ENCODE measurements at places on chromosomes 16 and 17.
A peak's percentile ranks its signal among the peaks of the same experiment; 100 is the strongest.

DNA sequence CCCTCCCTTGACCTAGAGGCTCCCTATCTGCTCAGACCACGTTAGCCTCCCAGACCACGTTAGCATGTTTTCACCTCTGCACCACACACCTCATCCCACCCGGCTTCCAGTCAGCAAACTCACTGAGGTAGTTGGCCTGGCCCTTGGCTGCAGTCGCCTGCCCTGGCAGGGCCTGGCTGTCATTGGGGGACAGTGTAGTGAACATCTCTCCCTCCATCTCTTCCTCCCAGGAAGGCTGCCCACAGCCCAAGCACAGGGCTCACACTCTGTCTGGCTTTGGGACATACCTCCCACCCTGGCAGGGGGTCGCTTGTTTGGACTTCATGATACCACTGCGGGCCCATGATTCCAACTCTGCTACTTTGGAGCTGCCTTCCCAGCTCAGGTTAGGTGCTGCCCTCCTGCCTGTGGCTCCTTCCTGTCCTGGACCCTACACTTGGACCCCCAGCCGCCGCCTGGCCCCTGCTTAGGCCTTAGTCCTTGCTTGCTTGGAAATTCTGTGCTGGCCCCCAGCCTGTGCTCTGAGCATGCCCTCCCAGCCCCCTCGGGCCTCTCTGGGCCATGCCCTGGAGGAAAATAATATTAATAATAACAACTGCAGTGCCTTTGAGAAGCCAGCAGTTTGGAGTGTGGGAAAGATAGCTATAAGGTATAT lies 167.7 kb downstream of the COPRS start:
- no peak for DNase-seq

DNA sequence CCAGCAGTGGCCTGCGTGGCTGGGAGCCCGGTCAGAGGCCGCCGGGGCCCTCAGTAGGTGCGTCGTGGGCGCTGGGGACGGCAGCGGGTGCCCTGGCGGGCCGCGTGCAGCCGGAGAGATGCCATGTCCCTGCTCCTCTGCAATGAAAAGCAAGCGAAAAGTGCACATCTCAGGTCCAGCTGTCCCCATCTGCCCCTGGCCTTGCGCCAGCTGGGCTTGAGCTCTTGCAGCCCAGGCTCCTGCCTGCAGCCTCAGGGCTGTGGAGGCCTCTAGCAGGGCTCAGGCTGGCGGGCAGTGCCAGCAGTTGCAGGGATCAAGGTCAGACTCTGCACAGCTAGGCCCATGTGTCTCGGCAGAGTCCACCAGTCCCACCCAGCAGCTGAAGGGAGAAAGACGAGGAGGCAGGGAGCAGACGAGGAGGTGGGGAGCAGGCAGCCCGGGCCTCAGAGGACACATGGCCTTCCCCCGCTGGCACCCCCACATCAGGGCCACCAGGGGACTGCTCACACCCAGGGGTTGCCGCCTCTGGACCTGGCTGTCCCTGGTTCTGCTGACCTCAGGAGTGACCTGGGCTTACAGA lies 11.2 kb downstream of the SLC16A3 start:
- DNase-seq, result no peak

DNA sequence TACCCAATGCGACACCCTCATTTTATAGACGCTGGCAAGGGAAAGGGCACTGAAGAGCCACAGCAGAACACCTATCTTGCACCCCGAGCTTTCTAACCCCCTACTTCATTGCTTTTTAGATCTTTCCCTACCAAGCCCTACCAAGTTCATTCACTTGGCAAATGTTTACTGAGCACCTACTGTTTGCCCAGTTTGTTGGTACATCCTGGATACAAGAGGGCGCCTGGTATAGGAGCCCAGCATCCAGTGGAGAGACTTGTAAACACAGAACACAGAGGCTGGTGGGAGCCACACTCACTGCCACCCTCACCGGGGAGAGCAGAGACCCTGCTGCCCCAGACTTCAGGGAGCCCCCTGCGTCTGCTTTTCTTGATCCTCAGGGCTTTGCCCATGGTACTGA lies 112.6 kb downstream of the GNAO1 start:
- no peak for DNase-seq

GRCh38 chr17:72618001-72618509 lies 474.4 kb downstream of the SLC39A11 start:
- DNase-seq, result peak; percentile 30

DNA sequence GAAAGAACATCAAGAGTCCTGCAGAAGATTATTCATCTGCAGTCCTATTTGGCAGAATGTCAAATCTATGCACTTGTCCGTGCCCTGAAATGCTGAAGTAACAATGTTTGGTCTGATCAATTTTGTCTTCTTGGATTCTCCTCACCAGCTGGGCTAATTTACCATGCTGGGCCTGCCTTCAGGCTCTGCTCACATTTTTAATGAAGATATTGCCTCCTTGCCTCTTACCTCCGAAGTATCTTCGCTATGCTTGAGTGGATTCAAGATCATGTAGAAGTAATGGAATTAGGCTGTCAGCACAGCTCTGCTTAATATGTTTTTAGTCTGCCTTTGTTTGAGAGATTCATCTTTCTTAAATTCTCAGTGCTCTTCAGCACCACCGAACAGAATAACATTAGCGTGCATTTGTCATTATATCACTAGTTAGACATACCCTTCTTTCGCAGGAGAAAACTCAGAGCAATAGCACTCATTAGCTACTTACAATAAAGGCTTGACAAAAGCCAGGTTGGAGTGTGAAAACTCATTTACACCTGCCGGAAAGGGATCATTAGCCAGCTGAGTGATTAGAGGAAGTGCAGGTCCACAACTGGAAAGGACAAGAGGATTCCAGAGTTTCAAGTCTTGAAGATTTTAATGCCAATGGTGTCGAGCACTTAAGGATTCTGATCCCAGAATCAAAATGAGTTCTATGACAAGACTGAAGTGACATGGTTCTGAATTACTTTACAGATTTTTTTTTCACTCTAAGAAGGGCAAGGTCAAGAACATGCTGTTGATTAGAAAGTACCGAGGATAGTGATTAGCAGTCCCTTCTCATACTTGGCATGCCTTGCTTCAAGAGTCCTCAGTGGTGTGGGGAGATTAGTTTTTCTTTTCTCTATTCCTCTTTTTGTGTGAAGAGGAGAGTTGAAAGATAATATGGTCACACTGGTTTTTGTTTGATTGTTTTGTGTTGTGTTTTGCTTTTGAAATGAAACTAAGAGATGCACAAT lies 405.6 kb upstream of the TOM1L1 start:
- no peak for DNase-seq

- DNase-seq, result no peak
Measured at GRCh38 chr16:5862103-5862840, 764.7 kb upstream of the EEF2KMT start.

DNA sequence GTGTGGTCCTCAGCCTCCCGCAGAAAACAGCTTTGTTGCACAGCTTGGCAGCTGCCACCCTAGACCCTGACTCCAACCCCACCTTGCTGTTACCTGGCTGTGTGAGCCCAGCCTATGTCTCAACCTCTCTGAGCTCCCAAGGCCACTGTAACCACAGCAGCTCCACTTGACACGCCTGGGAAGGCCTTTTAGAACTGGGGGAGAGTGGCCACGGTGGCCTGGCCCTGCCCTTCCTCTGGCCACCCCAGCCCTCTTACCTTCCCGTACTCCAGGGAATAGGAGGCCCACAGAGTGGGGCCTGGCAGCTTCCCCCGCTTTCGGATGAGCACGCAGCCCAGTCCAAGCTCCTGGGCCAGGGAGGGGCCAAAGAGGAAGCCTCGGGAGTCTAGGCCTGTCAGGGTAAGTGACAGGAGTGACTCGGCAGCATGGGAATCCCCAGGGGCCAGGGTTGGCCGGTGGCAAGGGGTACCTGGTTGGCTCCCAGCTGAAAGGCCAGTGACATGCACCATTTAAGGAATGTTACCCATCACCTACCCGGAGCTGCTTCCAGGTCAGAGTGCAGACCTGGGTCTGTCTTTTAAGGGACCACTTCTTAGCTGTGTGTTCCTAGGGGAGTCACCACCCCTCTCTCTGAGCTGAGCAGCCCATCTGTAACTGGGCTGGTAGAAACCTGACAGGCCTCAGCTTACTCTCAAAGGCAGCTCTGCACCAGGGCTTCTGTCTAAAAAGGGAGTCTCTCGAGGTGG lies 1.4 kb downstream of the APRT start:
- DNase-seq, result peak; percentile 64

DNA sequence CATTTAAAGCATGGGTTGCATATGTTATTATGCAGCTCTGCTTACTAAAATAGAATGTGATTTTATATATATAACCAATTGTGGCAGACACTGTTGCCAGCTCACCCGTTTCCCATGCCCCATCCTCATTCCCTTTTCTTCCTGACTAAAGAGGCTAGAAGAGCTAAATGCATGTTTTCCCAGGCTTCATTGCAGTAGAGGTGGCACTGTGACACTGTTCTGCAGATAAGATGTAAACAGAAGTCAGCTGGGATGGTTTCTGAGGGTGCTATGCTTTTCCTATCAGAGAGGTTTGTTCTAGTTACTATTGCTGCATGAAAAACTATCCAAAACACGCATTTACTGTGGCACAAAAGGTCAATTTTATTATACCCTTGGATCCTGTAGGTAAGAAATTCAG lies 5.7 kb upstream of the TOB1 start:
- no peak for DNase-seq

- no peak for DNase-seq
Measured at GRCh38 chr17:17048106-17048505, 5.8 kb downstream of the MPRIP start.

DNA sequence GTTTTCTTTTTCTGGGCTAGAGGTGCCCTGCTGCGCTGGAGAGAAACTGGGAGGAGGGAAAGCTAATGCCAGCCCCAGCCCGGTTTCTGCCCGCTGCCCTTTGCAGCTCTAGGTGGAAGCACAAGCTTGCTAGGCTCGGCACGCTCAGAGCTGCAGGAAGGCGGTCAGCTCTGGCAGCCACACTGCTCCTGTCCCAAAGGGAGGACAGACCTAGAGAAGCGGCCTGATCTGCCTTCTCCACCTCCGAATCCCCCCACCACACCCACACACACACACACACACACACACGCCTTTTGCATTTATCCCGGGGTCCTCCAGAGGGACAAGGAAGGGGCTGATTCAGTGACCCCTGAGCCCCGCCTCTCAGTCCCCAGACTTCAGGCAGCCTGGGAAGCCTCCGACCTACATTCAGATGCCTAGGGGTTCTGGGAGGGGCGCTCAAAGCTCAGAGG lies 418.1 kb downstream of the SOX9 start:
- DNase-seq, result no peak

- no peak for DNase-seq
Measured at GRCh38 chr17:29283496-29283895, 10.5 kb downstream of the NUFIP2 start.

GRCh38 chr16:11384184-11384955 lies 39.1 kb downstream of the RMI2 start:
- no peak for DNase-seq

- DNase-seq, result peak; percentile 30
Measured at GRCh38 chr16:85480727-85481101, 132.4 kb upstream of the GSE1 start.

Measured in GM12865 (cell line).